ENCODE measurements at places on chromosomes 7 and 10. TPM values are rescaled to one million over a fixed set of nuclear protein-coding genes. Genes with fewer than 3 reads are reported as not detected.

- no peak overlapping the region for H3K4me3 ChIP-seq
- peaks cover 100% of the 10 kb centered on the region for H3K27me3 ChIP-seq
- no peaks in the 10 kb centered on the region for H3K36me3 ChIP-seq
- no peak overlapping the region for H3K27ac ChIP-seq
Measured at GRCh38 chr7:157017149-157017548, 6.7 kb upstream of the MNX1 start.

DNA sequence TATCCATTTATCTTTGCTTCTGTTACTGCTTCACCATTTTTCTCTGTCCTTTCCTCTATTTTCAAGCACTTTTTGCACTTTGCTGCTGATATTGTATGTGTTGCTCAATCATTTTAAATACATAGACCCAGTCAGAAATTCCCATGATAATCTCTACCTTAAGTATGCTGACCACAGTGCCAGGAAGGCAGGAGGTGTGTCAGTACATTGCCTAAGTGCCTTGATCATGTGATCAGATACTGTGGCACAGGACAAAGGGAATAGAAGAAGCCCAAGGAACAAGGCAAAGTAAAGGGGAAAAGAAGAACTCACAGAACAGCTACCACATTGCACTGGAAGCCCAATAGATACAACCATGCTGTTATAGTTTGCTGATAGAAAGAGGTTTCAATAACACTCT is 53.7 kb upstream of the CD36 start:
- no peaks in the 10 kb centered on the region for H3K27me3 ChIP-seq
- H3K4me1 ChIP-seq = peaks cover 10% of the 10 kb centered on the region
- no peak overlapping the region for H3K4me3 ChIP-seq
- no peaks in the 10 kb centered on the region for H3K36me3 ChIP-seq
- no peak overlapping the region for H3K27ac ChIP-seq

Gene ATP6V0E2
- 85.4 TPM for total RNA-seq

DNA sequence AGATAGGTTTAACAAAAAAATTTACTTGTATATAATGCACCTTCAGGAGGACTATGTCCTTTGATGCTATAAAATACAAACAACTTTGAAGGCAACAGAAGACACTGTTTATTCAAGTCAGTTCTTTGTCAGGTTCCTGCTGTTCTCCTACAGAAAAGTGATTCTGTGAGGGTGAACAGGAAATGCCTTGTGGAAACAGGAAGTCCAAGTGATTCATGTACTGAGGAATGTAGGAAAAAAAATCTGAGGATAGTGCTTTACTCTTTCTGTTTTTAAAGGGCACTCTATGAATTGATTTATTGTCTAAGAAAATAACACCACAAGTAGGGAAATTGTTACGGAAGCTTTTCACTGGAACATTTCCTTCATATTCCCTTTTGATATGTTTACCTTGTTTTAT is 171.9 kb downstream of the HDAC9 start:
- no peaks in the 10 kb centered on the region for H3K36me3 ChIP-seq
- DNase-seq = no peak
- H3K4me1 ChIP-seq = peaks cover 23% of the 10 kb centered on the region
- no peaks in the 10 kb centered on the region for H3K27me3 ChIP-seq
- H3K27ac ChIP-seq = peak overlapping the region; percentile 2

Gene MYO1G
- 0.73 TPM for total RNA-seq

DNA sequence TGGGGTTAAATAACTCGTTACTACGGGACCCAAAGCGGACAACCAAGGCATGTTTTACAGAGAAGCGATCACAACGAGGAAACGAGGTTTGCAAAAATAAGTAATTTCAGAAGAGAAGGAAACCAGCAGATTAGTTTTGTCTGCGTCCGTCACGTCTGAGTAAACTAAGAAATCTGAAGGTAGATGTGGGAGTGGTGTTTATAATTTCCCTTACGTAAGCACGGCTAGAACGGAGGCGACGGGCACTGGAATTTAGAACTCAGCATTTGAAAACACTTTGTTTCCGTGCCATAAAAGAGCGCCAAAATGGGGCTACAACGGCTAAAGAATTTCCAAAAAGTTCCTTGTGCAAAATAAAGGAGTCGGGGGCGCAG is 718 bp upstream of the UMAD1 start:
- H3K27ac ChIP-seq = peak overlapping the region; percentile 89
- no peak for DNase-seq
- peak overlapping the region; percentile 75 for H3K4me3 ChIP-seq
- no peaks in the 10 kb centered on the region for H3K27me3 ChIP-seq

Gene MUC3A
- total RNA-seq = 0.81 TPM

- no peak overlapping the region for H3K27ac ChIP-seq
- no peak overlapping the region for H3K4me3 ChIP-seq
- H3K36me3 ChIP-seq = no peaks in the 10 kb centered on the region
- no peaks in the 10 kb centered on the region for H3K27me3 ChIP-seq
- H3K4me1 ChIP-seq = no peaks in the 10 kb centered on the region
Measured at GRCh38 chr10:17756557-17757217, 4.7 kb downstream of the TMEM236 start.

Gene ENTPD1
- 9.1 TPM for total RNA-seq

DNA sequence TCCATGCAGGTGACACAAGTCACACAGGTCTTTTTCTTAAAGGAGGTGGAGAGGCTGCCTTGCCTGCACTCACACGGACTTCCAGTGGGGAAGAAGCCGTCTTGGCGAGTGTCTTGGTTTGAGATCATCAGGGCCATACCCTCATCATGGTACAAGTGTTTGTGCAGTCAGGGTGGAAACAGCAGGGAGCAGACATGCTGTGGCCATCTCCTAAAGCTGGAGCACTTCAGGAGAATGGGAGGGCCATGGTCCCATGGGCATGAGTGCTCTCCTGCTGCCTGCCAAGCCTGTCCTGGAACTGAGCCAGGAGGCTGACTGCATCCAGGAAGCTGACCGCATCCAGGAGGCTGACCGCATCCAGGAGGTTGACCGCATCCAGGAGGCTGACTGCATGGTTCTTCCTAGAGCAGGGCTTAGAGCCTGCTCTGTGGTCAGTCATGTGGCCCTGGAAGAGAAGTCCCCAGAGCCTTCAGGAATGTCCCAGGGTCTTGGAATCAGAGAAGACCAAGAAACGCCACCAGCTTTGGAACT is 98.4 kb downstream of the ADARB2 start:
- DNase-seq = no peak
- H3K27me3 ChIP-seq = no peaks in the 10 kb centered on the region
- H3K4me3 ChIP-seq = no peak overlapping the region
- no peak overlapping the region for H3K27ac ChIP-seq
- H3K36me3 ChIP-seq = no peaks in the 10 kb centered on the region
- H3K4me1 ChIP-seq = no peaks in the 10 kb centered on the region

DNA sequence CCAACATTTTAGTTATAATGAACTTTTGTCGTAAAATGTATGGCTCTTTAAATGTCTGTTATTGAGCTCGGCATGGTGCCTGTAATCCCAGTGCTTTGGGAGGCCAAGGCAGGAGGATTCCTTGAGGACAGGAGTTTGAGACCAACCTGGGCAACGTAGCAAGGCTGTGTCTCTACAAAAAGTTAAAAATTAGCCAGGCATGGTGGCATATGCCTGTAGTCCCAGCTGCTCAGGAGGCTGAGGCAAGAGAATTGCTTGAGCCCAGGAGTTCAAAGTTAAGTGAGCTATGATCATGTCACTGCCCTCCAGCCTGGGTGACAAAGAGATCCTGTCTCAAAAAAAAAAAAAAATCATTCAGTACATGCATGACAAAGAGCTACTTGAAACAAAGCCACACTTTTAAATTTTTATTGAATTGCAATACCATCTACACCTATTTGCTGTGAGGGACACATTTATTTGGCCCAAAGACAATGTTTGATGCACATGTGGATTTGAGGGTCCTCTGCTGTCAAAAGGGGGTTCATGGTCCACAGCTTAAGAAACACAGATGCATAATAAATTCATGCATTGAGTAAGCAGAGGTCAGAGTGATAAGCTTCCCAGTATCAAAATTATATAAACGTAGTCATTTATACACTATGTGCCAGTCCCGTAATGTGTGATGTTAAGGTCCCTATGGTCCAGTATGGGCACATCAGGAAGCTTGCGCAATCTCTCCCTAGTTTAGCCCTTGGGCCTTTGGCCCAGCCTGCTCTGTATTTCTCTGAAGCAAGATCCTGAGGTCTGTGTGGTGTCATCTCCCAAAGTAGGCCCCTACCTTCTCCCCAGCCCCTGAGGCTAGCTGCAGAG is 4.4 kb upstream of the MALSU1 start:
- no peak overlapping the region for H3K4me3 ChIP-seq
- no peak for DNase-seq
- H3K27ac ChIP-seq = no peak overlapping the region
- no peaks in the 10 kb centered on the region for H3K27me3 ChIP-seq
- H3K36me3 ChIP-seq = no peaks in the 10 kb centered on the region

GRCh38 chr7:101104193-101104713 is 19.0 kb downstream of the TRIM56 start:
- DNase-seq = no peak
- H3K36me3 ChIP-seq = no peaks in the 10 kb centered on the region
- H3K27me3 ChIP-seq = peaks cover 14% of the 10 kb centered on the region
- no peak overlapping the region for H3K4me3 ChIP-seq
- peak overlapping the region; percentile 42 for H3K27ac ChIP-seq
- peaks cover 48% of the 10 kb centered on the region for H3K4me1 ChIP-seq

Gene PDLIM1
- 258 TPM for total RNA-seq

- H3K36me3 ChIP-seq = no peaks in the 10 kb centered on the region
- no peaks in the 10 kb centered on the region for H3K4me1 ChIP-seq
- H3K4me3 ChIP-seq = no peak overlapping the region
- no peak overlapping the region for H3K27ac ChIP-seq
- no peak for DNase-seq
Measured at GRCh38 chr7:76231071-76231470, 29.4 kb downstream of the SRRM3 start.

GRCh38 chr7:23333671-23334246 is 34.6 kb downstream of the MALSU1 start:
- peak overlapping the region; percentile 7 for H3K27ac ChIP-seq
- DNase-seq = peak; percentile 15
- H3K27me3 ChIP-seq = no peaks in the 10 kb centered on the region
- no peaks in the 10 kb centered on the region for H3K36me3 ChIP-seq

DNA sequence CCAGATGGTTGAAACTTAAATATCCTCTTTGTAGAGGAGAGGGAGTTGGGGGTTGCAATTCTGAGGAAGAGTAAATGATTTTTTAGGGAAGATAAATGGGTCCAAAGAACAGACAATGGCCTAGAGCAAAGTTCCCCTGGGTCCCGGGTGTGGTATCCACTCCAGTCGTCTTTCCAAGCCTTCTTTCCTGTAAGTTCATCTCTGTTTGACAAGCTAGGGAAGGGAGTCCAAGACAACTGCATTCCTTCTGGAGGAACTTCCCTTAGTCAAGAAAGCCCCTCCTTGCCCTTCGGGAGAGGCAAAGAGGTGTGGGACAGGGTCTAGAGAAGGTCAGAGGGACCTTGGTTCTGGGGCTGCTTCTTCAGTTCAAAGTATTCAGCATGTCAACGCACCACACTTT is 33.4 kb downstream of the C10orf71 start:
- H3K4me1 ChIP-seq = no peaks in the 10 kb centered on the region
- no peaks in the 10 kb centered on the region for H3K36me3 ChIP-seq
- DNase-seq = no peak
- no peak overlapping the region for H3K4me3 ChIP-seq
- no peak overlapping the region for H3K27ac ChIP-seq

Gene AOC1
- total RNA-seq = 0.09 TPM

GRCh38 chr10:109427411-109427810 is 495.9 kb downstream of the XPNPEP1 start:
- H3K4me1 ChIP-seq = no peaks in the 10 kb centered on the region
- no peak overlapping the region for H3K4me3 ChIP-seq

- no peak for DNase-seq
- H3K27ac ChIP-seq = no peak overlapping the region
- no peak overlapping the region for H3K4me3 ChIP-seq
- no peaks in the 10 kb centered on the region for H3K4me1 ChIP-seq
Measured at GRCh38 chr10:45255706-45256105, 59.7 kb downstream of the OR13A1 start.

Gene NXPH1
- total RNA-seq = not detected

GRCh38 chr10:123526356-123527064 is 139.6 kb upstream of the GPR26 start:
- H3K27ac ChIP-seq = no peak overlapping the region
- no peaks in the 10 kb centered on the region for H3K36me3 ChIP-seq
- no peaks in the 10 kb centered on the region for H3K27me3 ChIP-seq
- H3K4me1 ChIP-seq = no peaks in the 10 kb centered on the region
